ENCODE measurements at places on chromosomes 16 and 17. TPM values are rescaled to one million over a fixed set of nuclear protein-coding genes. Genes with fewer than 3 reads are reported as not detected.

The C16orf89 gene
- polyA plus RNA-seq: 3.1 TPM

- no peak for DNase-seq
Observed at GRCh38 chr17:46013502-46014165, 14.6 kb downstream of the STH start.

- peak; percentile 70 for DNase-seq
Observed at GRCh38 chr17:79473111-79473875, 137.6 kb downstream of the RBFOX3 start.

The MT3 gene
- 0.97 TPM for polyA plus RNA-seq

The NARF gene
- polyA plus RNA-seq: 44.1 TPM

DNA sequence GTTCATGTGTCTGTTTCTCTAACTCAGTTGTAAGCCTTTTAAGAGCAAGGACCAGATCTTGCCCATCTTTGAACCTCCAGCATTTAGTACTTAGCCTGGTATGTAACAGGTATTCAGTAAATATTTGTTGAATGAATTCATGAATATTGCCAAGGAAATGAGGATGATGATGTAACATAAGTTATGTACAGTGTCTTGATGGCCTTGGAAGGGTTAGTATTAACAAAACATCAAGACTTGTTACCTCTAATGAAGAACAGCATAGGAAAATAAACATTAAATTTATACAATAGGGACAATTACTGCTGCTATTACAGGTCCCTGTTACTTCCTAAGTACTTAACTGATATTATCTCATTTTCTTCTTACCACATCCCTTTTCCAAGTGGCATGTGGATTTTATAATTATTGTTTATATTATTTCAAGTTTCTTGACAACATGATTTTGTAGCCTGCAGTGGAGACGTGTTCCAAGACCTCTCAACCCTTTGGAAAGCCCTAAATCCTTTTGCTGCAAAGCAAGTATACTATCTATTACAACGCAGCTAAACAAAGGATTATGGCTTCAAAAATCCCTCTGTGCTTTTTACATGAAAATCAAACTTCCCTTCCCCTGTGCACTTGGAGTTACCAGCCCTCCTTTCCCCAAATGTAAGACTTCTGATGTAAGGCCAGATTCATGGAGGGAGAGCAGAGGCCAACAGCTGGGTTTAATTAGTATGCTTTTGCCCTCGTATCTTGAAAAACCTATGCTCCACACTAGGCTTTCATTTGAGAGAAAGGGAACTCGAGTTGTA, 77.4 kb upstream of the SMIM36 start:
- no peak for DNase-seq

DNA sequence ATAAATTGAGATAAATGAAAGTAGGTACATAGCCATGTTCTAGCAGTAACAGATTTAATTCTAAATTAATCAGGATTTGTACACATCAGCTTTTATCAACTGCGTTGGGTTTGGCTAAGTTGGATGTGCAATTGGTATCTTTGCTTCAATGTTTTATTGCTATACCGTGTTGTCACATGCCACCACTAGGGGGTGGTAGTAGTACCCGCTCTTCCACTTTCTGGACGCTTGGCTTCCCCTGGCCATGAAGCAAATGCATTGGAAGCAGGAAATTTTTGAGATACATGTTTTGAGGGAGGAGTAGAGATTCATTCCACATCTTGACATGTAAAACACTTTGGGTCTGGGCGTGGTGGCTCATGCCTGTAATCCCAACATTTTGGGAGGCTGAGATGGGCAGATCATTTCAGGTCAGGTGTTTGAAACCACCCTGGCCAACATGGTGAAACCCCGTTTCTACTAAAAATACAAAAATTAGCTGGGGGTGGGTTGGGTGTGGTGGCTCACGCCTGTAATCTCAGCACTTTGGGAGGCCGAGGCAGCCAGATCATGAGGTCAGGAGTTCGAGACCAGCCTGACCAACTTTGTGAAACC, 58.6 kb downstream of the EMP2 start:
- DNase-seq: peak; percentile 48

- DNase-seq: no peak
Observed at GRCh38 chr16:76932541-76933211, 258.3 kb upstream of the MON1B start.

DNA sequence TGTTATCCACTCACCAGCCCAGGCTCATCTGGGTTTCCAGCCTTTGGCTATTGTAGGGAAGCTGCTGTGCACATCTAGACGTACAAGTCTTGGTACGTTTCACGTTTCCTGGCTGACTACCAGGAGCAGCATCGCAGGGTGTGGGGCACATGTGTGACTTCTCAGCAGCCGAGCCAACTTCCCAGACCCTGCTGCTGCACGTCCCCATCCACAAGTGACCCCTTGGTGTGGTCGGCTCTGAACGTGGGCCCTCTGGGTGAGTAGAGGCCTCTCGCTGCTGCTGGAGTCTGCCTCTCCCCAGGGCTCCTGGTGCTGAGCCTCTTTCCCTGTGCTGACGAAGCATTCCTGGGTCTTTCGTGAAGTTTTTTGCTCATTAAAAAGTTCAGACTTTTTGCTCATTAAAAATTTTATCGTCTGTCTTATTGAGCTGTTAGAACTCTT, 70.2 kb upstream of the ZNF750 start:
- DNase-seq: no peak
